ENCODE measurements at places on chromosomes 1 and 21.
A peak's percentile ranks its signal among the peaks of the same experiment; 100 is the strongest.

DNA sequence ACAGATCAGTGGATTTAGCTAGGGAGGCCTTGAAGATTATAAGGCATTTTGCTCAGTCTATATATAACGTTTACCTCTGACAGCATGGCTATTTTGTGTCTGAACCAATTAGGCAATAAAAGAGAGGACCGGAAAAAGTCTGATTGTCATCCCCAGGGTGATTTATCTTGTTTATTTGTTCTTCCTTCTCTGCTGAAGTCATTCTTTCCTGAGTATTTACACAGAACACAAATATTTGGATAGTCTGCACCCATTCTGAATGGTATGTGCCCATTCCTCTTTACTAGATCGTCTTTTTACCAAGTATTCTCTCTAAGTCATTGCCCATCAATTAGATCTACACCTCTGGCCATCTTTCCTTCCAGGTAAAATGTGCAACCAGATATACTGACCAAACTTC lies 1602.9 kb downstream of the KCNT2 start:
- DNase-seq: no peak

- no peak for DNase-seq
Measured at GRCh38 chr1:11585389-11585788, 68.8 kb downstream of the FBXO2 start.

GRCh38 chr1:167328816-167329483 lies 108.3 kb downstream of the POU2F1 start:
- no peak for DNase-seq

GRCh38 chr21:37145635-37146111 lies 72.6 kb downstream of the TTC3 start:
- DNase-seq: no peak

GRCh38 chr21:45252448-45252925 lies 35.2 kb downstream of the POFUT2 start:
- no peak for DNase-seq

DNA sequence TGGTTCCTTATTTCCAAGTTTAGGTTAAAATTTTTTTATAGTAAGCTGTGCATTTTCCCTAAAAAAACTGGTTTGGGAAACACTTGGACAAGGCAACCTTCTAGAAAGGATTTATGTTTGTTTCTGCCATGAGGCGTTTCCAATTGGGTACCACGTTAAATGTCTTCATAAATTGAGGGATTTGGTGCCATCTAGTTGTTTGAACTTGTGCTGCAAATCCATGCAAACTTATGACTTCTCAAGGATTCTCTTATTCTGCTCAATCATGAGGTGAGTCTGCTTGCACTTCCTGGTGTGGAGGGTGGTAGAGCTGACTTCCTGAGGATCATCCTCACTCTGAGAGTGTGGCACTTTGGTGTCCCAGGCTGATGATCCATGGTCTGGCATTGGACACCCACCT lies 123.3 kb downstream of the PCNX2 start:
- no peak for DNase-seq

DNA sequence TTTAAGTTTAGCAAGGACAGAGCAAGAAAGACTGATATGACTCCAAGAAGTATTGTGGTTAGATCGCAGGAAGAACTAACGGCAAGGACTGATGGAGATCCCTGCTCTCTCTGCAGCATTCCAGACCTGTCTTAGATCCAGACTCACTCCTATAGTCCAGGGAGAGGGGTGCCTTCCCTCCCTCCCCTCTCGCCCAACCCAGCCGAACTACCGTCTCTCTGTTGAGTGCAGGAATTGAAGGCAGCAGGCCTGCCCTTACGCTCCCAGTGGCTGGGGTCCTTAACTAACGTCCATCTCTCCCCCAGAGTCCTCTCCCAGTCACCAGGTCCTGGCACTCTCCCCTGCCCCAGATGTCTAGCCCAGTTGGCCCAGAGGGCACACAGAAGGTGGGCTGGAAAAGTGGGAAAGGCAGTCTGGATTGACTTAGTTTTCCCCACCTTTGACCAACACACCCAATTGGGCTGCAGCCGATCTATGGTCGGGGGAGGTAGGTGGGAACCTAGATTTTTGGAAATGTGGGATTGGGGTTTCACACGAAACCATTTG lies 1.1 kb downstream of the CRABP2 start:
- DNase-seq: no peak

DNA sequence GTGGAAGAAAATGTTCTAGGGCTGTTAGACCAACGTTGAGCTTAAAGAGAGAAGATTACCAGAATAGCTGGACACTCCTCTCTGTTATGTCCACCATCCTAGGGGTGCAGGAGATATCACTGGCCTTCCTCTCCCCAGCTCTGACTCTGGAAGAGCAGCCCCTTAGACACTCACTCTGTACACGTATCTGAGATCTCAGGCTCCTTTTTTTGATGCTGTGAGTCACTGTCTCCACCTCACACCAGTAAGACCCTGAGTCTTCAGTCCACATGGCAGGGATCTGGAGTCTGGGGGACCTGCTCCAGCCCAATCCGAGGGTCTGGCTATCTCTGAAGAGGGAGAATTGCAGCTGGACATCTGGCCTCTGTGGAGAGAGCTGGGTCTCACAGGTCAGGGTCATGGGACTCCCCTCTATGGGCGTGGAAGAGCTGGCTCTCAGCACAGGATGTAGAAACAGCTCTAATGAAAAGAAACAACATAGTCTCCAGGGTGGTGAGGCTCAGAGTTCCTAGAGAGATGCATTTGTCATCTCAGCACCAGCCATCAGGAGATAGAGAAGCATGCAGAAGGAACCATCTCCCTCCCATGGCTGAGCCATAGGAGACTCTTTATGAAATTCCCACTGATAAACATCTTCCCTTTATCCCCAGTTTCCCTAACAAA lies 3.5 kb downstream of the FCRL3 start:
- DNase-seq: no peak

DNA sequence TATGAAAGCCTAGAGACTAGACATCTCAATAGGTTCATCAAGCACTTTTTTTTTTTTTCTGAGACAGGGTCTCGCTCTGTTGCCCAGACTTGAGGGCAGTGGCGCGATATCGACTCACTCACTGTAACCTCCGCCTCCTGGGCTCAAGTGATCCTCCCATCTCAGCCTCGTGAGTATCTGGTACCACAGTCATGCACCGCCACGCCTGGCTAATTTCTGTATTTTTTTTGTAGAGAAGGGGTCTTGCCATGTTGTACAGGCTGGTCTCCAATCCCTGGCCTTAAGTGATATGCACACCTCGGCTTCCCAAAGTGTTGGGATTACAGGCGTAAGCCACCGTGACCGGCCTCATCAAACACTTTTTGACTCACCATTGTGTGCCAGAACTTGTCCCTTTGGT lies 613 bp upstream of the GPATCH4 start:
- no peak for DNase-seq

DNA sequence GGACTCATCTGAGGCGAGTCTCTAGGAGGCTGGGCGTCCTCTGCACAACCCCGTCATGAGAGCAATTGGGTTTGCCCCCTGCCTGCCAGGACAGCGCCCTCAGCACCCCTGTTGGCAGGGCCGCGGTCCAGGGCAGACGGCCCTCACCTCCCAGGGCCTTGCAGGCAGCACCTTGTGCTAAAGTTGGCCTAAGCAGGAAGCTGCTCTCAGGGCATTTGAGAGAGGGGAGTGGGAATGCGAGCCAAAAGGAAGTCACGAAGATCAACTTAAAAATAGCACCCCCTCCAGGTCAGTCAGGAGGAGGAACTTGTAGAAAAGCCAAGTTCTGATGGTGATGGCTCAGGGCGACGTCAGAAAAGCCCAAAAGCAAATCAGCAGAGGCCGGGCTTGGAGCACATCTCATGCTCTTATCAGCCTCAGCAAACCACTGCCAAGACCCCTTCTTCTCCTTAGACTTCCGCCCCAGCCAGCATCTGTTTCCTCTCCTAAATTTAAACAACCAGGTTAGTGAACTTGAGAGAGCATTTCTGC lies 12.6 kb upstream of the ADORA3 start:
- DNase-seq: no peak

GRCh38 chr1:99725996-99726395 lies 40.4 kb downstream of the FRRS1 start:
- DNase-seq: no peak

GRCh38 chr1:2585318-2586092 lies 1.1 kb upstream of the PRXL2B start:
- DNase-seq: no peak

- no peak for DNase-seq
Measured at GRCh38 chr1:44453798-44454349, 48.8 kb downstream of the RNF220 start.

GRCh38 chr21:45841033-45841432 lies 140.5 kb upstream of the COL6A1 start:
- no peak for DNase-seq

DNA sequence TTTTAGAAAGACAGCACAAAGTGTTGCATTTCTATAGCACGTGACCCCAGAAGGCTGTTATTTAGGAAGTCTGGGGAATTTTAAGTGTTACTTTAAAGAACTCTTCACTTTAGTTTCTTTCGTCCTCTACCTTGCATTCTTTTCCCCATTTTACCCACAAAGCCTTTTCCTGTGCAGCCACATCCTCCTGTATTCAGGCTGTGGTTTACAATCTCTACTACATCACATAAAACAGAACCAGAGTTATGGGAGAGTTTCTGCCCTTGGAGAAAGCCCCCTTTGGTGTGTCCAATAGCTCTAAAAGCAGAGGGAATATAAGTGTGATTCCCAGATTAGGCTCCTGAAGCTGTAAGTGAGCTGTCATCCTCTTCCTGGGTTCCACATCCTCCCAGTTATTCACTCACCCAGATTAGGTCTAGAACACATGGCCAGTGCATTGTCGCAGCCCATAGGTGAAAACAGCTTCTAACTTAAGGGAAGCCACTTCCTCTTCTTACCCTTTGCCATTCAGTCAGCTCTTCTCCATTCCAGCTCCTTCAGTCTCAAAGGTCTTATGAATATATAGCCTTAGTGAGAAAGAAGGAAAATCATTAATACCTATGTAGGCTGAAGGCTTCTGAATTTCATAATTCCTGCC lies 171.1 kb downstream of the PIGK start:
- no peak for DNase-seq

GRCh38 chr1:222357252-222357651 lies 190.7 kb downstream of the HHIPL2 start:
- DNase-seq: no peak

- no peak for DNase-seq
Measured at GRCh38 chr21:36297406-36297937, 22.5 kb upstream of the MORC3 start.

- peak; percentile 69 for DNase-seq
Measured at GRCh38 chr1:206864939-206865671, at the start of gene IL20. IL20 (plus strand) TSS chr1:206865623; CDS start chr1:206865853, 230 bp downstream.

GRCh38 chr1:23394684-23395083 lies 25.0 kb upstream of the ZNF436 start:
- DNase-seq: no peak

DNA sequence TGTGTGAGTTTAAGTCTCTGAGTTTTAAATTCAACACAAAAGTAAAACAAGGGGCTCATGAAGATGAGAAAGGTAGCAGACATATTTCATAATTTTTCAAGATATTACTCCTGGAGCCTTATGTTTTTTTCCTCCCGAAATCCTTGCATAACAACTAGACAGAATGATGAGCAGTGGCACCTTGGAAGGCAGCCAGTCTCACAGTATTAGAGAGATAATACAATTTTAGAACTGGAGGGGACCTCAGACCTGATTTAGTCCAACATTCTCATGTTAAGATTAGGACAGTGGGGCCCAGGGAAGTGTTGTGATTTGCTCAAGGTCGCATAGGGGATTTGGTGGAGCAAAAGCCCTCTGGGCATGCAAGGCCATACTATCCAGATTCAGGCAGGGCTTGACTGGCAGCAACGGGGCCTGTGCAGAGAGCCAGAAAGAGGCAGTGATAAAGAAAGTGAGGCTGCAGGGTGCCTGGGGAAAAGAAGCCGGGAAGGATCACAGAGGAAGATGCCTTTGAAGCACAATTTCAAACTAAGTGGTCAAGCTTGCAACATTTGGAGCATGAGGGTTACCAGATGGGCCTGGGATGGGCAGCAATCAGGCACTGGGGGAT lies 31.4 kb upstream of the BCL9 start:
- no peak for DNase-seq

DNA sequence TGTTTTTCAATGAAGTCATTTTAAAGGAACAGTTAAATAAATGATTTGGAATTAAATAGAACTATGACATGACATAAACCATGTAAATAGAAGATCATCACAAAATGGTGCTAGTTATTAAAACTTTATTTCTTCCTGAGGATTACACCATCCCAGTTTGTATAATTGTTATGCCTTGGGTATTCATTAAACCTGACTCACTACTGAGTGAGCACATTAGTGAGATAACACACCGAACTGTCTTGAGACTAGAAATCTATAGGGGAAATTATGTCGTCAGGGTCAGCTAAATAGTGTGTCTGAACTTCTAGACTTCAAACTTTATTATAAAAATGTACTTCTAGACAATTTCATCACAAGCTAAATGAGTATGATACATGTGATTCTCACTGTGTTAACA lies 189.4 kb downstream of the NCAM2 start:
- no peak for DNase-seq

- no peak for DNase-seq
Measured at GRCh38 chr1:194931166-194931565, 1677.1 kb downstream of the KCNT2 start.

GRCh38 chr1:54280651-54281050 lies 80.7 kb downstream of the MRPL37 start:
- DNase-seq: no peak

- DNase-seq: no peak
Measured at GRCh38 chr1:161932668-161933067, 91.0 kb downstream of the OLFML2B start.

- no peak for DNase-seq
Measured at GRCh38 chr1:41648230-41648629, 163.7 kb upstream of the EDN2 start.

- DNase-seq: no peak
Measured at GRCh38 chr1:204990721-204991341, 52.2 kb upstream of the CNTN2 start.

- no peak for DNase-seq
Measured at GRCh38 chr1:160377585-160378206, 10.8 kb downstream of the NHLH1 start.

GRCh38 chr1:163528710-163529348 lies 207.1 kb downstream of the NUF2 start:
- DNase-seq: no peak

GRCh38 chr1:164051782-164052181 lies 507.2 kb upstream of the PBX1 start:
- DNase-seq: no peak

- DNase-seq: no peak
Measured at GRCh38 chr21:41399246-41399800, 26.7 kb upstream of the MX1 start.

DNA sequence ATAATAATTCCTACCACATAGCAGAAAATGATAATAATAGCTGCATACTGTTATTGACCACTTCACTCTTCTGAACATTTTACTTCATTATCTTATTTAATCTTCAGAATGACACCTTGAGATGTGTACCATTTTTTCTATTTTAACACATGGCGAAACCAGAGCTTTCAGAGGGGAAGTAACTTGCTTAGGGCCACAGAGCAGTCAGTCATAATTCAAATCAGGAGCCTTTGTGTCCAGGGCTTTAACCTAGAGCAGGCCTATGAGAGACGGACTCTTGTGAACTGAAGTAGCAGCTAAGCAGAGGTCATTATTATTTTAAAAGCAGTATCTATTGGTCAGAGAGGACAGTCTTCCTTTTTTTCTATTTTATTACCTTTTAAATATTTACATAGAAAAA lies 114.0 kb downstream of the ROR1 start:
- DNase-seq: no peak

All from stimulated activated CD8-positive, alpha-beta memory T cell treated with anti-CD3 and anti-CD28 coated beads, Interleukin-7, amount 100 ng/mL, for 1 hour (primary cell).